CD4-positive, alpha-beta T cell (primary cell): ENCODE measurements at places on chromosomes 7 and 10.

GRCh38 chr7:124893140-124893827 lies 36.3 kb downstream of the POT1 start:
- no peak for DNase-seq

- DNase-seq: no peak
Measured at GRCh38 chr7:85805249-85805648, 618.4 kb upstream of the SEMA3D start.

- DNase-seq: peak; percentile 56
Measured at GRCh38 chr7:43758029-43758821, at the start of gene BLVRA. Gene BLVRA, plus strand, starts transcription at chr7:43758680. Its CDS starts 12,479 bp downstream, at chr7:43771159.

DNA sequence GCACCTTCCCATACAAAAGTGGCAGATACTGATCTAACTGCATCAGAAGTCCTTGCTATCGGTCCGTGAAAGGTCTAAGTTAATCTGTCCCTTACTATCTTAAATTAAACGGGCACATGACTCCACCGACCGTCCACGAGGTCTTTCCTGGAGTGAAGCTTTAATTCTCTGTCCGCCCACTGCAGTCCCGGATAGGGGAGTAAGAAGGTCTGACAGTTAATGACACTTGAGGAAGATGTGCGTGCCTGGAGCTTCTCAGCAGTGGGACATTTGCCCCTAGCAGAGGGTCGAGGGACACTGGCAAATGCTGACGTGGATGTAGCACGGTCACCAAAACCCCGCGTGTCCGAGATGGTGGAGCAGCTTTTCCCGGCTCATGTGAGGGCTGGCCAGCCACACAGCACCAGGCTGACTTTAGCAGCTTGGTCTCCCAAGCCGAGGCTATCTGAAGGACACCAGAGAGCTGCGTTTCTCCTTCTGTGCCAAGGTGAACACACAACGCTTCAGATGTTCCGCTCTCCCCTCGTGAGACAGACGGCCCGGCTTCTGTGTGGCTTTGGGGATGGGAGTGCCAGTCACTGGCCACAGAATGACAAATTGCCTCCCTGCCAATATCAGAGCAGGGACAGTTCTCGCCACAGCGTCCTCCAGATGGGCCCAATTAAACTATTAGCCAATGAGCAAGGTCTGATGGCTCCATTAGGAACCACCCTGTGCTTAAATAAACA lies 86.6 kb downstream of the ADARB2 start:
- no peak for DNase-seq

- DNase-seq: no peak
Measured at GRCh38 chr10:1257274-1257673, 201.1 kb downstream of the WDR37 start.

- no peak for DNase-seq
Measured at GRCh38 chr7:15478401-15478800, 83.4 kb downstream of the AGMO start.

- DNase-seq: no peak
Measured at GRCh38 chr10:93267521-93267920, 193.8 kb downstream of the CYP26A1 start.
